Fibroblast of the aortic adventitia (primary cell): ENCODE measurements at places on chromosomes 6 and 20. TPM values are rescaled to one million over a fixed set of nuclear protein-coding genes. Genes with fewer than 3 reads are reported as not detected.

The KHDRBS2 gene
- total RNA-seq, result not detected in 2 replicates

The LY6G6D gene
- not detected in 2 replicates for total RNA-seq

The BTNL2 gene
- total RNA-seq, result not detected in 2 replicates

The FILIP1 gene
- 0.45 and 5.5 TPM in 2 replicates for total RNA-seq

The CD109 gene
- 39.2 and 170 TPM in 2 replicates for total RNA-seq

The CTAGE9 gene
- not detected in 2 replicates for total RNA-seq

The BTN1A1 gene
- total RNA-seq, result not detected in 2 replicates

The WRNIP1 gene
- total RNA-seq, result 25.8 and 29.4 TPM in 2 replicates

The ENPP4 gene
- 0.99 and 6.1 TPM in 2 replicates for total RNA-seq

The OTOR gene
- not detected in 2 replicates for total RNA-seq

The TRIM15 gene
- not detected in 2 replicates for total RNA-seq

The ABHD16B gene
- total RNA-seq, result not detected in 2 replicates

The GNMT gene
- total RNA-seq, result 0.25 and 0.36 TPM in 2 replicates

The SPTLC3 gene
- 6.8 and 30.6 TPM in 2 replicates for total RNA-seq
